ENCODE measurements at places on chromosomes 6 and 20. TPM values are rescaled to one million over a fixed set of nuclear protein-coding genes. Genes with fewer than 3 reads are reported as not detected.

The MEI4 gene
- total RNA-seq, result not detected

The RNF144B gene
- total RNA-seq, result 0.62 TPM

The RIMS4 gene
- not detected for total RNA-seq

The OOEP gene
- total RNA-seq, result not detected

The LMBRD1 gene
- total RNA-seq, result 15.6 TPM

The NEURL2 gene
- total RNA-seq, result 6.1 TPM

The GINM1 gene
- total RNA-seq, result 39.7 TPM
